ENCODE measurements at places on chromosomes 12 and 14.

DNA sequence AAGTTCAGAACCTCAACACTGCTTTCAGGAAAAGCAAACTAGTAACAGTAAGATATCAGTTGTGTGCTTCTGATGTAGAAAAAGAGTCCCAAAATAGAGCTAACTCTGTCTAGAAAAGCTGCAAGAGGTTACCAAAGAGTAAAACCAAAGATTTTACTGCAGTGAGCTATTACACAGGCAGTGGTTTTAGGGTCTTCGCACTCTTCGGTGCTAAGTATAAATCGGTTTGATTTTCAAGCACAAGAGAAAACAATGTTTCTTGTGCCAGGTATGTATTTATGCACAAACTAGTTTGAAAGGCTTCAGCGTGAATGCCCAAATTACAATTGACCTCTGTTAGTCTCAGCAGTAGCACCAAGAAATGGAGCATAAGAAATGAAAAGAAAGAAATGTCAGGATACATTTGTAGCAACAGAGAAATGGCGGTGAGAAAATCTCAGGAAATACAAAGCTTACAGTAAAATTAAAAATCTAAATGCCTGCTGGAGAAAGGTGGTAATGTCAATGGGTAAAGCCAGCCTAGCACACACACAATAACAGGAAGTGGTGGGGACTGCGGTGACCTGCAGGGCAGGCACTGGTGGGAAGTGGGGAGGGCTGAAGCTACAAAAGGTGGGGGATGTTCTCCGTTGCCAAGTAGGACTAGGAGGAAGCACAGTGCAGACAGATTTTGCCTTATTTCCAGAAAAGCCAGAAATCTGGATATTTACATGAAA, 18.0 kb upstream of the DYRK2 start:
- DNase-seq: peak; percentile 52

DNA sequence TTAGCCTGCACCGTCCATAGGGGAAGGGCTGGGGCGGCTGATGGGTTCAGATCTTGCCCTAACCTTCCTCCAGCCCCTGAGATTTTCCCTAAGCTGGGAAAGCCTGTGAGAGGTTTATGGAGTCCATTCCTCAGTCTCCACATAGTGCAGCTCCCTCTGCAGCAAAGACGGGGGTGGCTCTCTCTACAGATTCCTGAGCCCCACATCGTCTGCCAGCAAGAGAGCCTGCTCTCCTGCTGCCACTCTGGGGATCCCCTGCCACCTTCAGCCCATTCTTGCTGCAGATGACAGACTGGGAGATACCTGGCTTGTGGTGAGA, 3.1 kb downstream of the SMIM41 start:
- no peak for DNase-seq

DNA sequence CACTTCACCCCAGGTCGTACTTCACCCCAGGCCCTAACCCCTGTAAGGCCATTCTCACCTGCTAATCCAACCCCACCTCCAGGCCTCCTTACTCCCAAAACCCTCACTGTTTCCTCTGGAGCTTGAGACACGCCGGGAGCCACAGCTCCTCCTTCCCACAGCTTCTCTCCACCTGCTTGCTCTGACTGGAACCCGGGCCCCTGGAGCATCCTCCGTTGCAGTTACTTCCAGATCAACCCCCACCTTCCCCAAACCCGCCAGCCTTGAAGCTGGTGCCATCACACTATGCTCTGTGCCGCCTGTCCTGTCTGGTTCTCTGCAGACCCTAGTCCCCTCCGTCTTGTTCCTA, 34.6 kb upstream of the PPP2R5C start:
- no peak for DNase-seq

GRCh38 chr14:99633918-99634317, 11.0 kb upstream of the HHIPL1 start:
- DNase-seq: no peak

GRCh38 chr12:116642683-116643082, 83.5 kb downstream of the MAP1LC3B2 start:
- DNase-seq: no peak

DNA sequence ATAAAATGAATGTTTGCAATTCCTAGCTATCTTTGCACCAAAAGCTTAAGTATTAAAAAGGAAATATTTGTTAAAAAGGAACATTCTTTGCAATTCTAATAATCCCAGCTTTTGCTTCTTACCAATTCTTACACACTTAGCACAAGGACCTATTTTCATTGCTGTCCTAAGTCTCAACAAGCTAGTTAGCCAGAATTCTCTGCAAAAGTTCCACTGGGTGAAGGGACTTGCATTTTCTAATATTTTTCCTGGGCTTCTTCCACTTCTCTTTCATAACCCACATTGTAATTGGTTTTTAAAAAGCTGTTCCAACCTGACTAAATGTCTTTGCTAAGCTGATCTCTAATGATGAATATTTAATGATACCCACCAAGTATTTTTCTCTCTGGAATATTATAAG, 307.7 kb upstream of the DIO2 start:
- DNase-seq: no peak

- no peak for DNase-seq
These were observed 247.0 kb downstream of the SLC41A2 start for GRCh38 chr12:104710940-104711689.

- no peak for DNase-seq
These were observed 45.0 kb downstream of the CFAP54 start for GRCh38 chr12:96534339-96534738.

DNA sequence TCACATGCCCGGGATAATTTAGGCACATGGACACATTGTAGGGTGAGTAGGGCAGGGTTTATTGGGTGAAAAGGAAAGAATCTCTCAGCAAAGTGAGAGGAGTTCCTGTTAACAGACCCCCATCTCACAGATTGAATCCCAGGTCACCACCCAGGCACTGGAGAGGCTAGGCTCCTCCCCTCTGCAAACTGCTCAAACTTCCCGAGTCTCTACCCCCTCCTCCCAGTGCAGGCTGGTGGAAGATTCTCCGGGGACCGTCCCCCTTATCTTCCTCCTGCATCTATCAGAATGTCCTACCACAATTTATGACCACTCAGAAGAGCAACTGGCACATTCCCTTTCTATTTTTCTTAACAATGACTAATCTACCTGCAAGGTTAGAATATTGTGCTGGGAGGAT, 126.0 kb downstream of the NTF3 start:
- DNase-seq: no peak

GRCh38 chr14:23101986-23102625, 2.7 kb downstream of the CIROP start:
- DNase-seq: no peak

DNA sequence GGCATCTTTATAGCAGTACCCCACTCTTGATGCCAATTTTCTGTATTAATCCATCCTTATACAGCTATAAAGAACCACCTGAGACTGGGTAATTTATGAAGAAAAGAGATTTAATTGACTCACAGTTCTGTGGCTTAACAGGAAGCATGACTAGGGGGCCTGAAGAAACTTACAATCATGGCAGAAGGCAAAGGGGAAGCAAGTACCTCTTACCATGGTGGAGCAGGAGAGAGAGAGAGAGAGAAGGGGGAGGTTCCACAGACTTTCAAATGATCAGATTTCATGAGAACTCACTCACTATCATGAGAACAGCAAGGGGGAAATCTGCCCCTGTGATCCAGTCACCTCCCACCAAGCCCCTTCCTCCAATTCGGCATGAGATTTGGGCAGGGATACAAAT, 84.4 kb downstream of the SLC24A4 start:
- no peak for DNase-seq

GRCh38 chr14:95502381-95502950, 14.0 kb downstream of the SYNE3 start:
- DNase-seq: no peak

- DNase-seq: no peak
These were observed 213.4 kb downstream of the PHETA1 start for GRCh38 chr12:111155521-111155920.

- no peak for DNase-seq
These were observed 10.6 kb downstream of the RARG start for GRCh38 chr12:53221203-53222080.

DNA sequence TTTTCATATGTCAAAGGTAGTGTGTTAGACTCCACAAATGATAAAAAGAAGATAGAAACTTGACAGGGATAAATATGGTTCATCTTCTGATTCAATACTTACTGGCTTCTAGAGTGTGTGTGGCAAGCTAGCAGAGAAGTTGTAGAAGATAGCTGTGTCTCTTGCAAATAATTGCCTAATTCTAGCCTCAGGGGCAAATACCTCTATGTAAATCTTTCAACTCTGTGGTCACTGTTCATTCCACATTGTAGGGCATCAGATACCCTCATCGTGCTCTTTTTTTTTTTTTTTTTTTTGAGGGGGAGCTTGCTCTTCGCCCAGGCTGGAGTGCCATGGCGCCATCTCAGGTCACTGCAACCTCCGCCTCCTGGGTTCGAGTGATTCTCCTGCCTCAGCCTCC, 1.7 kb downstream of the OLR1 start:
- no peak for DNase-seq

DNA sequence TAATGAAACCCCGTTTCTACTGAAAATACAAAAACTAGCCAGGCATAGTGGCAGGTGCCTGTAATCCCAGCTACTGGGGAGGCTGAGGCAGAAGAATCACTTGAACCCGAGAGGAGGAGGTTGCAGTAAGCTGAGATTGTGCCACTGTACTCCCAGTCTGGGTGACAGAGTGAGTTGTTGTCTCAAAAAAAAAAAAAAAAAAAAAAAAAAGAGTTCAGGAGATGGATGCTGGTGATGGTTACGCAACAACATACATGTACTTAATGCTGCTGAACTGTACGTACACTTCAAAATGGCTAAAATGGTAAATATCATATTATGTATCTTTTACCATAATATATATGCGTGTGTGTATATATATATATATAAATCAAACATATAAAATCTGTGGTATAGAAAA, 29.0 kb downstream of the ACTN1 start:
- DNase-seq: no peak

- DNase-seq: no peak
These were observed 59.9 kb downstream of the LIN7A start for GRCh38 chr12:80877721-80878265.

DNA sequence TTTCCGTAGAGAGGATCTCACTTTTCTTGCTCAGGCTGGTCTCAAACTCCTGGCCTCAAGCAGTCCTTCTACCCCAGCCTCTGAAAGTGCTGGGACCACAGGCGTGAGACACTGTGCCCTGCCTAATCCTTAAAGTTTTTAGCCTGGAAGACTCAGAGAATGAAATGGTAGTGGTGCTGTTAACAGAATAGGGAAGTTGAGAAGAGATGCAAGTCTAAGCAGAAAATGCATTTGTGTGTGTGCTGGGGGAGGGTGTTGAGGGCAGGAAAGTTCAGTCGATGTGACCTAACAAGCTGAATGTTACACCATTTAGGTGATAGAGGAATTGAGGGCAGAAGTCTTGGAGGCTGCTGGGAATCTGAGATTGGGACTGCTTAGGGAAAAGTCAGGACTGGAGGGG, 6.9 kb upstream of the TUBA1A start:
- DNase-seq: no peak
